ENCODE measurements at places on chromosomes 11 and 22.

DNA sequence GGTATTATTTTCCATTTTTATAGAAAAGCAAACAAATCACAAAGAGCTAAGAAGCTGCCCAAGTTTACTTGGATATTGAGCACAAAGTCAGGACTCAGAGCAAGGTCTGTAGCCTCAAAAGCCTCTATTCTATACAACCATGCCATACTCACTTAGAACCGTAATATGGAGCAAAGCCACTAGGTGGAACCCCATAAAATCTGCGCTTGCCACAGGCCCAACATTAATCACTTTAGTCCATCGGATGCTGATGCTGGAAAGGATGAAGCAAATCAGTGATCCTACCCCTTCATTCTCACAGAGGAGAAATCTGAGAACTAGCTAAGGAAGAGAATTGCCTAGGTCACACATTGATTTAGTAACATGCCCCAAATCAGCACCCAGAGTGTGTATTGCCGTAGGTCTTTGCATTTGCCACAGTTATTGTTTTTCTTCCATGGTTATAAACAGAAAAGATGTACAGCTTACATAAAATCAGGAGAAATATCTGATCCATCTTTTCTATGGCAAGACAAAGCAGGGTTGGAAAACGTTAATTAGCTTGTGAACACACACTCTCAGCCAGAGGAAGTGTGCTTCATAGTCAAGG is 56.7 kb upstream of the RAB38 start:
- DNase-seq = no peak

DNA sequence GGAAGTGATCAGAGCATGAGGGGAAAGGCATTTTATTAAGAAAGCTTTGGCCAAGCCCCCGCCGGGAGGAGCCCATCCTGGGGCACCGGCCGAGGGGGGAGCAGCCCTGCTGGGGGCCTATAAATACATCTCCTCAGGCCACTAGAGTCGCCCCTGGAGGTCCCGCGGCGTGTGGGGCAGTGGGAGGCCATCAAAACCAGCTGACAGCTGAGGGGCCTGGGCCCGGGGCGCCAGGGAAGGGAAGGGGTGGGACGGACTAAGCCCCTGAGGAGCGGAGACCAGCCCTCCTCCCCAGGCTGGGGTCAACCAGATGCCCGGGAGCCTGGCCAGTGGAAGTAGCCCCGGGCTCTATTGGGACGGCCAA is 13.1 kb downstream of the SCARF2 start:
- DNase-seq = no peak

- peak; percentile 6 for DNase-seq
Measured at GRCh38 chr11:70481625-70482528, 83.5 kb downstream of the CTTN start.

DNA sequence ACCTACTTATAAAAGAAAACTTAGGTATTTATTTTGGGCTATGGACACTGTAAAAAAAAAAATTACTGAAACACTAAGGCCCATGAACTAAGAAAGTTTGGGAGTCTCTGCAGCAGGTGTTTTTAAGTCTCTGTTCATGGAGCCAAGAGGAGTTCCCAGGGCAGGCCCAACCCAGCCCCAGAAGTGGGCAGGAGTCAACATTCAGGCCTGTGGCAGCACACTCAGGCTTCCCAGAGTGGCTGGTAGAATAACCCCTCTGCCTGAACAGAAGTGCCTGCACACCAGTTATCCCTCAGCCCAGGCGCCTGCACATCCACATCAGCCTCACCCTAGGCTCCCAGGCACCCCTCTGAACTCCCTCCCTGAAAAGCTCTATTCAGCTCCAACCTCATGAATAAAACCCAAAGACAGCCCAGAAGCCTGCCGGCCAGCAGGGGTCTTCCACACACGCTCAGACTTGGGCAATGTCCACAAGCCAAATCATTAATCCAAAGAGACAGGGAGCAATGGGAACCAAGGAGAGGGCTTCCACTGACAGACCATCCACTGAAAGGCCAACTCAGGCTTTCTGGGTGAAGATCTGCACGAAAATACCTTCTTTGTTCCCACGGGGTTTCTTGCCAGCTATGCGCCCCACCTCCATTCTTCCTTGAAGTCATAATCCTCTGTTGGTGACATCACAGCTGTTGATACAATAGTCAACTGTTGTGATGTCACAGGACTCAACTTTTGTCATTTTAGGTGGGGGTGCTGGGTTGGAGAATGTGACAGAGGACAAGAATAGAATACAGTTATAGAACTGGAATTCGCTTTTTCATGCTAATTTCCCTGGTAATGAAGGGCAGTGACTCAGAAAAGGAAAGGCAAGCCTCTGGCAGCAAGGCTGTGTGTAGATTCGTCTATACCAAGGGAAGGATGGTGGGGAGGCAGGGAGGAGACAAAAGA is 83.7 kb downstream of the RPL27A start:
- no peak for DNase-seq

- no peak for DNase-seq
Measured at GRCh38 chr22:44246615-44247326, 66.0 kb downstream of the SHISAL1 start.

DNA sequence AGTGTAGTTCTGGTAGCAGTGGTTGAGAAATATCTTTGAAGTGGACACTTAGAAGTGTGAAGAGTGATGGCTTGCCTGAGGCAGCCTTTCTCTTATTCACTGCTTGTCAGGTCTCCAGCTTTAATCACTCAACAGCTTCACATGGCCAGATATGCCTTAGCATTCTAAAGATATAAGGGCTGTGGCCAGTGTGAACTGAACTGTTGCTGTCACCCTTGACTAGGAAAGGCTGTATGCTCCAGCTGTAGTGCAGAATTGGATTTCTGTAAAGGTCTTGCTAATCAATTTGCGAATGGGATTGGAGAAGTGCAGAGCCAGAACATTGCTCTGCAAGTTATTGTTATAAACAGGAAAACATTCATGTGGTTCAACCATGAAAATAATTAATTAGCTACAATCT is 266.7 kb downstream of the TMEM135 start:
- no peak for DNase-seq

GRCh38 chr11:2781408-2782274 is 81.8 kb upstream of the KCNQ1OT1 start:
- DNase-seq = no peak
